ENCODE measurements at places on chromosomes 7 and 10.

DNA sequence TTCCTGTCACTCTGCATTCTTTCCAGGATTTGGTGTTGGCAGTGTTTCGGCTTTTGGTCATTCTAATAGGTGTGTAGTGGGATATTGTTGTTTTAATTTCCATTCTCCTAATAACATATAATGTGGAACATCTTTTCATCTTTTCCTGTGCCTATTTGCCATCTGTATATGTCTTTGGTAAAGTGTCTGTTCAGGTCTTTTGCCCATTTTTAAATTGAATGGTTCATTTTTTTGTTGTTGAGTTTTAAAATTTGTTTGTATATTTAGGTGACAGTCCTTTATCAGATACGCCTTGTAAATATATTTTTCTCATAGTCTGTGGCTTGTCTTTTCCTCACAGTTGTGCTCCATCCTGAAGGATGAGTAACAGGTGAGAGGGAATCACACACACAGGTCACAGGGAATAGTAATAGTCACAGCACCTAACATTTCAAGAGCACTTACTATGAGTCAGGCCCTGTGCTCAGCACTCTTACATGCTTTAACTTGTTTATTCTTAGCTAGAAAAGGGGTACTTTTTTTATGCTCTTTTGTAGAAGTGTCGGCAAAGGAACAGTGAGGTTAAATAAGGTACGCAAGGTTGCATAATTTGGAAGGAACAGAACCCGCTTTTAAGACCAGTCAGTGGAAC, 117.1 kb upstream of the GATA3 start:
- no peak for DNase-seq

- no peak for DNase-seq
These were observed 3.1 kb upstream of the DRGX start for GRCh38 chr10:49398986-49399385.

- no peak for DNase-seq
These were observed 120.7 kb downstream of the CXCL12 start for GRCh38 chr10:44264244-44264643.

- DNase-seq: no peak
These were observed 5.1 kb downstream of the CCDC71L start for GRCh38 chr7:106655703-106656498.

- DNase-seq: no peak
These were observed 40.3 kb downstream of the ZNF22 start for GRCh38 chr10:45040921-45041542.

- DNase-seq: no peak
These were observed 248.0 kb downstream of the PRPF18 start for GRCh38 chr10:13834581-13835286.

DNA sequence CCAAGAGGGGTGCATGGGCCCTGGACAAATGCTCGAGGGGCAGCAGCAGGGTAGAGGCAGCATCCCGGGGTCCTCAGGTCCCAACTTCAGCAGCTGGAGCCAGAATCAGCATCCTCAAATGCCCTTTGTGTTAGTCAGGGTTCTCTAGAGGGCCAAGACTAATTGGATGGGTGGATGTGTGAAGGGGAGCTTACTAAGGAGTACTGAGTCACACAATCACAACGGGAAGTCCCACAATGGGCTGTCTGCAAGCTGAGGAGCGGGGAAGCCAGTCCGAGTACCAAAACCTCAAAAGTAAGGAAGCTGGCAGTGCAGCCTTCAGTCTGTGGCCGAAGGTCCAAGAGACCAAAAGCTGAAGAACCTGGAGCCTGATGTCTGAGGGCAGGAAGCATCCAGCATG, 162.9 kb upstream of the TCERG1L start:
- DNase-seq: no peak
